ENCODE measurements at places on chromosomes 5 and 9.

DNA sequence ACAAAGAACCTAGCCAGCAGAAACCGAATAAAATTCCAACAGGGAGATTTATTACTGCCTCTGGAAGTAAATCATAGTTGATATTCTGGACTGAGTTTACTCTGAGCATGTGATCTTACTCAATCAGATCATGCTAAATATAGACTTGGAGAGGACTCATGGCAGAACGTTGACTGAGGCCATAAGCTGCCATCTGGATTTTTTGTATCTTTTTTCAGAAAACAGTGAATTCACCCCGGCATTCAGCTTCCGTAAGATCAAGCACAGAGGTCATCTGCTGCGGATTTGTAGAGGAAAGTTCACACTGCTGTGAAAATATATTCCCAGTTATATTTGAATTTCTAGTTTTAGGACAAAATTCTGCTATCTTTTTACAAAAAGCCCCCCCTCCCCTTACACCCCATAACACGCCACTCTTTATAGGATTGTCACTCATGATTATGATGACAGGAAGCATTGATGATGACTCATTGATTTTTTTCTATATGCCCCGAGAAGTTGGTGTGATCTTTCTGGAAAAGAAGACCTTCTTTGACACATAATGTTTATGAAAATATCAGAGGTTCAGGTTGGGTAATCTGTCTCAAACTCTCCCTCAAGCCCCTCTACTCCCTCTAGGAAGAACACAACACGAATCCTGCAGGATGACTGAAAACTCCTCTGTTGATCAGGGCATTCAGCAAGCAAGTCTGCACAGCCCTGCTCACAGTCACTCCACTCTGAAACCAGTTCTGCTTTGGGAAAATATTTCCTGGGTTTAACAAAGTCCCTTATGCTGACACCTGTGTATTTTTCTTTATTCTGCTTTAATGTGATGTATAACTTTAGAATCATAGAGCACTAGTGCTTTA lies 70.8 kb downstream of the NXNL2 start:
- H3K4me3 ChIP-seq, result no peak overlapping the region
- no peak overlapping the region for H3K27ac ChIP-seq
- no peaks in the 10 kb centered on the region for H3K4me1 ChIP-seq
- no peak for DNase-seq

GRCh38 chr5:173020643-173021042 lies 35.5 kb upstream of the CREBRF start:
- H3K27ac ChIP-seq, result no peak overlapping the region
- H3K27me3 ChIP-seq, result no peaks in the 10 kb centered on the region
- DNase-seq, result no peak
- no peaks in the 10 kb centered on the region for H3K36me3 ChIP-seq
- no peak overlapping the region for H3K4me3 ChIP-seq

DNA sequence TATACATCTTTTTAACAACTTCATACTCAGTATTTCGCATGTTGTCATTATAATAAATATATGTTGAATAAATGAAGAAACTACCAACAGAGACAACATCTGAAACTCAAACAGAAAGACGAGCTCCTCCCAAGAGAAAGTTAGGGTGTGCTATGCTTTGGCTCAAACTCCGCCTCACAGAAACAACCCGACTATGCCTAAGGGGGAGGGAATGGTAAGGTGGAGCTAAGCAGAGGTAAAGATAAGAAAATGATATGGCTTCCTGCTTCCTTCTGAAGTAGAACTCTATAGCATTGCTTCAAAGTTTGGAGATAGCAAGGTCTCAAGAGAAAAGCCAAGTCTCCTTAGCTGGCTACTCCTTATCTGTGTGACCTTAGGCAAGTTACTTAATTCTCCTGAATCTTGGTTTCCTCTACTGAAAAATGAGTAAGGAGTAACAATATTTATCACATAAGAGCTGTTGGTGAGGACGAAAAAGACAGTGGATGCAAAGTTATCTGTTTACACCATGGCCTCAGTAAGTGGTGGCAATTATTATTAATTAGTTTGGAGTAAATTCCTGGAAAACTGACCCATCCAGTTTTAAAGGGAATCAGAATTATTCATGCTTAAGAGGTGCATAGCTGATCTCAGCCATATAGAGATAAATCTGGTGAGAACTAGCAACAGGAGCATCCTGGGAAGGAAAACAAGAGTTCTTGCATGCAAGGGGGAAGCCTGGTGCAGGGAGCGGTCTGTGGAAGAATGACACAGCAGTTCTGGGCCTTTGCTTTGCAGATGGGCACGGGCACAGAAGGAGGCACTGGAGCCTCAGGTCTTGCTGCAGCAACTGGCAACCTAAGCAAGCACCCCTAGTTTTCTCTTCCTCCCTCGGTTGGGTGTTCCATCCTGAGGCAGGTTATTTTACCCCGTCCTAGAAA lies 73.3 kb downstream of the GLIS3 start:
- H3K27me3 ChIP-seq, result no peaks in the 10 kb centered on the region
- H3K4me3 ChIP-seq, result no peak overlapping the region
- H3K4me1 ChIP-seq, result peaks cover 45% of the 10 kb centered on the region
- no peak overlapping the region for H3K27ac ChIP-seq

DNA sequence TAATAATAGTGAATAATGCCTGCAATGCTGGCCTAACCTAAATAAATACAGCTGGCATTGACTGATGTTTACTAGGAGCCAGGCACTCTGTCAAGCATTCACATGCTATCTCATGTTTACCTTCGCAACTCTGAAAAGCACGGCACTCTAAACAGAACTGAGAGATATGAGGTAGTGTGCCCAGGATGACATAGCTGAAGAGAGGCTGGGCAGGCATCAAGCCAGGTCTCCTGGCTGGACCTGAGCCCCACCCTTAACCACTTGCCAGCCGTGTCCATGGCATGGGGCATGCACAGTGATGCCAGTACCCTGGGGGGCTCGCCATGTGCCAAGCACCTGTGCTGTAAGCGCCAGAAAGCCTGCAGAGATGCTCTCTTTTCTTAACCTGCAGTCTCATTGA lies 119.4 kb upstream of the MVB12B start:
- H3K4me1 ChIP-seq, result no peaks in the 10 kb centered on the region
- no peak overlapping the region for H3K27ac ChIP-seq
- no peak overlapping the region for H3K4me3 ChIP-seq

GRCh38 chr5:76781775-76782174 lies 37.1 kb upstream of the F2RL1 start:
- no peak overlapping the region for H3K27ac ChIP-seq
- no peak for DNase-seq
- H3K4me3 ChIP-seq, result no peak overlapping the region
- H3K36me3 ChIP-seq, result no peaks in the 10 kb centered on the region
- peaks cover 10% of the 10 kb centered on the region for H3K4me1 ChIP-seq

DNA sequence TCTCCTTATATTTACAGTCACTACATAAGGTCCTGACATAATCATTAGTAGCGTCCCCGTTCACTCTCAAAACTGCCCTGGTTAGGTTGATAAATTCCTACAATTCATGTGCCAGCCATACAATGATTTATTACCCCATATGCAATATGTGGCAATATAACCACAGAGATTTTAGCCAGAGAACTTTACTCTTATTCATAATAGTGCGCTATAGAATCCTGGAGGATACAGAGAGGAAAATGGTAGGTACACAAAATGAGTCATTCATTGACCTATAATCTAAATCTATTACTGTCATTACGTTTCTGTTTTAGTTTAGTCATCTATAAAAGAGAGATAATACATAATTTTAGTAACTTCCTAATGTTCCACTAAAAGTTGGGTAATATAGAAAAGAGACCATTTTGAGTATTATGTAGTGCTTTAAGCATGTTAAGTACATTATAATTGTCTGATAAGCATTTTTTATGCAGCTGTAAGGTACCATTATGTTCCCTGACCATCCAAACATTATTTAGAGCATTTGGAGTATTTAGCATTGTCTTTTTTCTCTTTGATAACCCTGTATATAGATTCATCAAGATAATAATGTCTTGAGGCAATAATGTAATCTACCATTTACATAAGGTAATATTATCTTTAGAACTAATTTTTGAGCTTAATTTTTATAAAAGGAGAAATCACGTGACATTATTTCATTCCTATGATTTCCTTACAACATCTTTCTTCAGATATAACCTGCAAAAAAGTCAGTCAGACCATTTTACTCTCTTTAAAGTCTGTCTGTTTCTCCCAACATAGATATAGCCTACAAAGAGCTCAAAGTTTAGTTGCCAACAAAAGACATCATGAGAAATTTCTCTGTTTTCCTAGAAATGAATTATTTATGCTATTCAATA lies 655.5 kb upstream of the ZNF608 start:
- no peaks in the 10 kb centered on the region for H3K4me1 ChIP-seq
- DNase-seq, result no peak
- no peaks in the 10 kb centered on the region for H3K36me3 ChIP-seq
- H3K4me3 ChIP-seq, result no peak overlapping the region

- DNase-seq, result peak; percentile 57
- no peaks in the 10 kb centered on the region for H3K36me3 ChIP-seq
Measured at GRCh38 chr5:75616371-75616881, 5.2 kb downstream of the ANKDD1B start.

GRCh38 chr5:74310997-74311930 lies 329.3 kb downstream of the ENC1 start:
- H3K27ac ChIP-seq, result no peak overlapping the region
- no peaks in the 10 kb centered on the region for H3K27me3 ChIP-seq
- peaks cover 5% of the 10 kb centered on the region for H3K4me1 ChIP-seq

GRCh38 chr5:64210866-64211265 lies 45.2 kb downstream of the RNF180 start:
- no peaks in the 10 kb centered on the region for H3K4me1 ChIP-seq
- H3K27ac ChIP-seq, result no peak overlapping the region
- DNase-seq, result no peak
- no peaks in the 10 kb centered on the region for H3K27me3 ChIP-seq

DNA sequence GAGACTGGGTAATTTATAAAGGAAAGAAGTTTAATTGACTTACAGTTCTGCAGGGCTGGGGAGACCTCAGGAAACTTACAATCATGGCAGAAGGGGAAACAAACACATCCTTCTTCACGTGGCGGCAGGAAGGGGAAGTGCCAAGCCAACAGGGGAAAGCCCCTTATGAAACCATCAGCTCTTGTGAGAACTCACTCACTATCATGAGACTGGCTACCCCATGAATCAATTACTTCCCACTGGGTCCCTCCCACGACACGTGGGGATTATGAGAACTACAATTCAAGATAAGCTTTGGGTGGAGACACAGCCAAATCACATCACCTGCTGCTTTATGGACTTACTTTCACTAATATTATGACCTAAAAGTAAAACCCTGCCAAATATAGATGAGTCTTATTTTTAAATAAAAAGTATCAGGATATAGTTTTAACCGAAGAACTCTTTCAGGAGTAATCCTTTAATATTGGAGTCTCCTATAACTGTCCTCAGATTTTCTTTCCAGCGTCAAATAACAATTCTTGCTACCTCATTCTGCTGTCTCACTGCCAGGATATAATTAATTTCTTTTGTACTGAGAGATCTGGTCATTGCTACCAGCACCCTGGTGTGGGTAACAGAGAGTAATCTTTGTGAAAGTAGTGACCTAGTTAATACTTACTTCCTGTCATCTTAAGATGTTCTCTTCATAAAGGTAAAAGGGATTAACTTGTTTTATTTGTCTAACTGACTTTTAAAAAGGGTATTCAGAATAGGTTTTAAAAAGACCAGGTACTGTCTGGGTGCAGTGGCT lies 68.6 kb downstream of the NLN start:
- no peaks in the 10 kb centered on the region for H3K4me1 ChIP-seq
- no peak for DNase-seq
- no peak overlapping the region for H3K4me3 ChIP-seq
- H3K27ac ChIP-seq, result no peak overlapping the region
- no peaks in the 10 kb centered on the region for H3K27me3 ChIP-seq
- H3K36me3 ChIP-seq, result peaks cover 6% of the 10 kb centered on the region

- no peaks in the 10 kb centered on the region for H3K36me3 ChIP-seq
- no peak overlapping the region for H3K4me3 ChIP-seq
- no peak for DNase-seq
- no peaks in the 10 kb centered on the region for H3K27me3 ChIP-seq
- no peak overlapping the region for H3K27ac ChIP-seq
- no peaks in the 10 kb centered on the region for H3K4me1 ChIP-seq
Measured at GRCh38 chr5:116135344-116135743, 50.5 kb downstream of the COMMD10 start.

DNA sequence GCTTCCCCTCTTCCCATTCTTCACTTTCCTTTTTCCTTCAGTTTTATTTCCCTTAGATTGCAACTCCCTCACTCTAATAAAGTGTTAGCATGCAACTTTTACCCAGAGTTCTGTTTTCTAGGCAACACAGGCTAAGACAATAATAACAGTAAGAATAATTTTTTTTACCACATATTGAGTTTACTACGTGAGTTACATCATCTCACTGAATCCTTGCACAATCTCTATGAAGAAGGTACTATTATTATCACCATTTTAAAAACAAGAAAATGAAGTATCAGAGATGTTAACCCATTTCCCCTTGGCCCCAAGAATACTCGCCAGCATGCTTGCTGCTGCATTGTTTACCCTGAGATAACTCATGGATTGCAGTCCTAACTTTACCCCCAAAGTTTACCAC lies 53.7 kb upstream of the SMIM32 start:
- no peaks in the 10 kb centered on the region for H3K36me3 ChIP-seq
- H3K27me3 ChIP-seq, result no peaks in the 10 kb centered on the region
- no peak for DNase-seq
- H3K4me3 ChIP-seq, result no peak overlapping the region

DNA sequence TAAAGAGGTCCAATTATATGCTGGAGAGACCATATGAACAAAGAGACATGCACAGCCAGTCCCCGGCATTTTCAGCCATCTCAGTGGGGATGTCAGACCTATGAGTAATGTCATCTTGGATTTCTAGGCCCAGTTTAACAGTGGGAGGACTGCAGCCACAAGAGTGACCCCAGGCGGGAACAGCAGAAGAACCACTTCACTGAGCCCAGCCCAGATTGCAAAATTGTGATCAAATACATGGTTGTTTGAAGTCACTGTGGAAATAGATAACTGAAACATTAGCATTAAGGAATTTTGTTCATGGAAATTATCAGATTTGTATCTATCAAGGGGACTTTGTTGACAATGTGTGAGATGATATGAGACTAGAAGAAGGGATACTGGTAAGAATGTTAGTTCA lies 42.1 kb upstream of the C9orf57 start:
- H3K4me1 ChIP-seq, result no peaks in the 10 kb centered on the region
- H3K36me3 ChIP-seq, result no peaks in the 10 kb centered on the region
- no peaks in the 10 kb centered on the region for H3K27me3 ChIP-seq
- no peak overlapping the region for H3K4me3 ChIP-seq
- no peak overlapping the region for H3K27ac ChIP-seq

GRCh38 chr9:31259824-31260223 lies 1124.6 kb upstream of the ACO1 start:
- peaks cover 5% of the 10 kb centered on the region for H3K4me1 ChIP-seq
- H3K36me3 ChIP-seq, result no peaks in the 10 kb centered on the region
- H3K4me3 ChIP-seq, result no peak overlapping the region
- no peak overlapping the region for H3K27ac ChIP-seq

DNA sequence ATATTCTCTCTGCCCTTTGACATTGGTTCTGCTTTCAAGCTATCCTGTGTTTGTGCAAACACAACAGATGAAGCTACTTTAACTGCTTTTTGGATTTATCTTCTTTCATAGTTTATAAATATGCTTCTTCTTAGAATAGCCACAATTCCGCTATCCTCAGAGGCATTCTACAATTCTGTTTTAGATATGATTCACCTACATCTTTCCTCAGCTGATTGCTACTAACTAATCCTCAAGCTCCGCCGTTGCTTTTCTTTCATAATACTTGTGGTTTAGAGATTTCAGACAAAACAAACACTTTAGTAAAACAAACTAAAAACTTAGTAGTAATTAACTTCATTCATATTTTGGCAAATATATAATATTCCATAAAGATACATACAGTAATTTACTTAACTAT lies 52.5 kb downstream of the ECPAS start:
- no peak overlapping the region for H3K4me3 ChIP-seq
- H3K4me1 ChIP-seq, result no peaks in the 10 kb centered on the region
- no peak for DNase-seq
- H3K27ac ChIP-seq, result no peak overlapping the region
- H3K27me3 ChIP-seq, result no peaks in the 10 kb centered on the region

All from neural progenitor cell (in vitro differentiated cells).